ENCODE measurements at places on chromosomes 5 and 9.

GRCh38 chr5:114948986-114949621 lies 220.6 kb downstream of the TRIM36 start:
- peak; percentile 37 for DNase-seq

DNA sequence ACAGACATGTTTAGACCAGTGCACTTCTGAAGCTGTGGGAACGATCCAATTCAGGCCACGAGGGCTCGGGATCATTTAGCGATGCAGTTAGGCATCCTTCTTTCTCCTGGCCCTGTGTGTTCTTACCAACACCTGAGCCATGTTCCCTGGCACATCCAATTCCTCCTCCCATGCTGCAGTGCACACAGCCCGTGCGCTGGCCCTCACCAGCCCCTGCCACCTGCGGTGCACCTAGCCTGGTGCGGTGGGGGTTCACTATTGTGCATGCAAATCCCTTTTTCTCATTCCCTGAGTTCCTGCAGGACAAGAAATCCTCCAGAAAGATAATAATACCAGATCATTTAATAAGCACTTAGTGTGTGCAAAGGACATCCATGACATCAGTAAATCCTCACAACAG lies 53.5 kb downstream of the NEURL1B start:
- no peak for DNase-seq

DNA sequence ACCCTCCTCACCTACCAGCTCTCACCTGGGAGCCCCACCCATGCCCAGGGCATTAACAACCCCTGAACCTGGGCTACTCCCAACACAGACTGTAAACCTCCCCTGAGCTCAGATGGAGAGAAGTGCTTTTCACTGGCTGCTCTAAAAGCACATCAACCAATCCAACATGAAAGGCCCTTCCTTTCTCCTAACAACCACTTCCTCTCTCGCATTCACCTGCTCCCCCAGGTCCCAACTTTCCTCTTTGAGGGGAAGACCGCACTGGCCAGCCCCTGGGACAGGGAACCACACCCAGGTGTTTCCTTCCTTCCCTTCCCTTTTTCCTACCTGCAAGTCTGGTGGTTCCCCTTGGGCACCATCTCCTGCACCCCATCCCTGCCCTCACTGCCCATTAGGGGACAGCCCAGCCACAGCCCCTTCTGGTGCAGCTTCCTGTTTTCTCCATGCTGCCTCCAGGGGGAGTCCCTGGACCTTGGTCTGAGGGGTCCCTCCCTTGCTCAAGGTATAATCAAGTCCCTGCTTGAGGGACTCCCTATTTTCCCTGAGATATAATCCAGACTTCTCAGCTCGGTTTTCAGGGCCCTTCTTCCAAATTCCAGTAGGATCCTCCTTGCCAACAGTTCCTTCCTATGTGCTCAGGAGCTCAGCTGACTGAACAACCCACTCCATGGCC lies 30.5 kb upstream of the DAB2IP start:
- DNase-seq: peak; percentile 30

GRCh38 chr5:108878756-108879155 lies 131.1 kb downstream of the FER start:
- no peak for DNase-seq

DNA sequence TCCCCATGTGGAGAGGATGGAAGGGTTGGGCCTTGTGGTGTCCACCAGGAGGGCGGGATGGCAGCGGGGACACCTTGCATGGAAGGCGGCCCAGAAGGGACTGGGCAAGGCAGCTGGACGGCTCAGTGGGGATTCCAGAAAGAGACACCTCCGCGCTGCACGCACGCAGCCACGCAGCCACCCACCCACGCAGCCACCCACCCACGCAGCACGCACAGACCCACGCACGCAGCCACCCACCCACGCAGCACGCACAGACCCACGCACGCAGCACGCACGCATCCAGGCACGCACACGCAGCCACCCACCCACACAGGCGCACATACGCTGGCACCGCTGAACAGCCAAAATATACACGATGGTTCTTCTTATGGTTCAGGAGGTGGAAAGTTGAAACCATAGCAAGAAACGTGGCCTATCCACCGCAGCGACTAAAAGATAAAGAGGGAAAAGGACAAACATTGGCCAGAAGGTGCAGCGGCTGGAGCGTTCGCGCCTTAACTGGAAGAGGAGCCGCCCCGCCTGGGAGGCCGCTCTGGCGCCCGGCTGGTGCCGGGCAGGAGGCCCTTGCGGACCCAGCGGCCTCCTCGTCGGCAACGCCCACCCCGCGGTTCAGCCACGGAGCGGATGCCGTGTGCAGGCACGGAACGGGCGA lies 22.2 kb upstream of the EXOC3 start:
- DNase-seq: no peak

DNA sequence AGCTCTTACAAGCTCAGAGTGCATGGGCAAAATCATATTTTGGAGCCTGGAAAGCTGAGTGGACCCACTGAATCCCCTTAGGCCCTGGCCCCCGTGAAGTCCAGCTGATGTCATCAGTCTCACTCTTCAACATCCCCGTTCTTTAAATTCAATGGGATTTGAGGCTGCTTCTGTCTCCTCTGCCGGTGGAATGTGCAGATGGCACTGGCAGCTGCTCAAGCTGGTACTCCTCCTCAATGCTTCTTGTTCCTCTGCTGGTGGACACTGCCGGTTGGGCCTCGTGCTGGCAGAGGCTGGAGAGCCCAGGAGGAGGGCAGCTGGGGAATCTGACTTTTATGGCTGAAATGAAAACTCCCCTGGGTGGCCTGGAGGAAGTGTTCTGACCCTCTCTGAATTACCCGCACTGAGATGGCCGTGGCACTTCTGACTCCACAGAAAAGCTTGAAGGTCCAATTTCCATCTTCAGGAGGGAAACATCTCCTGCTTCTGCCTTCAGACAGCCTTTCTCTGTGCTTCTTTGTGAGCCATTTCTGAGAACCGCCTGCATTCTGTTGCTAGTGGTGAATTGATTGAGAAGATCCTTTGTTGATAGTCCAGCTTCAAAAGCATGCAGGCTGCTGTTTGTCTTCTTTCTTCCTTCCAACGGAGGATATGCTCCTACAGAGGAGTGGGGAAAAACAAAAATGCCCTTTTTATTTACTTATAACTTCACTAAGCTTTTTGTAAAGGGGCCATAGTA lies 298.9 kb downstream of the TMEM38B start:
- DNase-seq: no peak

GRCh38 chr9:126809068-126809467 lies 4.2 kb downstream of the ZBTB43 start:
- peak; percentile 4 for DNase-seq

- DNase-seq: no peak
Observed at GRCh38 chr5:1824109-1824821, 23.1 kb downstream of the NDUFS6 start.

DNA sequence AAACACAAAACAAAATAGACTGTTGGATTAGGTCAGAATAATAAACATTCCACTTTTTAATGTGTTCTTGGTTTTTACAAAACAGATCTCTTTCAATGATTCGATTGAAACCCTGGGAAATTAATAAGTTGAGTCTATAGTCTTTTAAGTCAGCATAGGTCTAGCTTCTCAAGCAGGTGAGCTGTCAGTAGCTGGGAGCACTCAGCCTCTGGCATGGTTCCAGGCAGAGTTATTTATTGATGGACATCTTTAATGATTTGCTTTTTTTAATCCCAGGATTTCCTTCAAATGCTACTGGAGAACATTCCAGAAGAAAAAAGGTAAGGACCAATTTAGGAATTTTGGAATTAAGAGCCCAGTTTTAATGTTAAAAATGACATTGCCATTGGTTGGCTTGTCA lies 241.0 kb downstream of the AOPEP start:
- no peak for DNase-seq

- peak; percentile 39 for DNase-seq
Observed at GRCh38 chr5:133147411-133147810, 95.6 kb downstream of the HSPA4 start.

GRCh38 chr5:63247651-63248050 lies 669.0 kb downstream of the LRRC70 start:
- peak; percentile 39 for DNase-seq

DNA sequence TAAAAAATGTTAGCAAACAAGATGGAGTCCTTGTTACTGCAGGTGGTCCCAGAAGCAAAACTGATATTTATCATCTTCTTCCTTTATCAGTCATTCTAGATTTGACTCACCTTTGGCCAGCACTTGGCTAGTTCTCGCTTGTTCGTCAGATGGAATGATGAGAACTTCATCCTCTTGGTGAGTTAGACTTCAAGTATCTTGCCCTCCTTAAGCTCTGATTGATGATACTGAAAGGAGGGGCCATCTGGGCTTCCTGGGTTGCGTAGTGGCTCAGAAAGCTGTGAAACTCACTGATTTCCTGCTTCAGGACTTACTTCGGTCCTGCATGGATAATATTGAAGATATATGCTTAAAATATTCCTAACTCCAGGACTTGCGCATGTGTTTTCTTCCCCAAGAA lies 1248.2 kb upstream of the CDH9 start:
- peak; percentile 25 for DNase-seq

GRCh38 chr5:10832421-10832820 lies 71.4 kb upstream of the DAP start:
- no peak for DNase-seq

GRCh38 chr5:107218457-107219193 lies 452.1 kb downstream of the EFNA5 start:
- peak; percentile 27 for DNase-seq

GRCh38 chr9:91500509-91501014 lies 76.9 kb upstream of the NFIL3 start:
- peak; percentile 69 for DNase-seq

DNA sequence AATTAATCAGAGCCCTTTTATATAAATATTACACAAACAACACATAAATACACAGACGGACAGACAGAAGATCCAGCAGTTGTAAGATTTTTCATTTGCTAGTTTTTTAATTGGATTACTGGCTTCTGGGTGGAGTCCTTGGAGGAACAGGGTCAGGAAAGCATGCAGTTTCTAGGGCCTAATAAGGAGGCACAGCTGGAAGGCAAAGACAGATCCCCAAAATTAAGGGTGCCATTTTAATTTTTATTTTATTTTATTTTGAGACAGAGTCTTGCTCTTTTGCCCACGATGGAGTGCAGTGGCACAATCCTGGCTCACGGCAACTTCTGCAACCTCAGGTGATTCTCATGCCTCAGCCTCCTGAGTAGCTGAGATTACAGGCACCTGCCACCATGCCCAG lies 49.5 kb downstream of the PTGS1 start:
- no peak for DNase-seq

DNA sequence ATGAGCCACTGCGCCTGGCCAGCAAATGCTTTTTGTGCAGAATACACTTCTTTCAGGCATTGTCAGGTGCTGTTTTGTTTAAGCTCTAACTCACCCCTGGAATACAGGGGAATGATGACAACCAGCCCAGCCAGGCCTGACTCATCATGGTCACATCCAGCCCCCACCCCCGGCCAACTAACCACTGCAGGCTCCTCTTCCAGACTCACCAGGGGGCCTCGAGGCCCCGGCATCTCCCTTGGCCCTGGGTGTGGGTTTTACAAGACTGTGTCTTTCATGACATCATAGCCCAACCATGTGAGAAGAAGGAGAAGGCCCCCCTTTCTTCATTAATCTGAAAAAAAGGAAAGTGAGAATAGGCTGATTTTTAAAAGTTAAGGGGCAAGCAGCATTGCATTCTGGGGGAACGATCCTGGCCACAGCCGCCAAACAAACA lies 35.5 kb downstream of the OLFML2A start:
- DNase-seq: peak; percentile 99

DNA sequence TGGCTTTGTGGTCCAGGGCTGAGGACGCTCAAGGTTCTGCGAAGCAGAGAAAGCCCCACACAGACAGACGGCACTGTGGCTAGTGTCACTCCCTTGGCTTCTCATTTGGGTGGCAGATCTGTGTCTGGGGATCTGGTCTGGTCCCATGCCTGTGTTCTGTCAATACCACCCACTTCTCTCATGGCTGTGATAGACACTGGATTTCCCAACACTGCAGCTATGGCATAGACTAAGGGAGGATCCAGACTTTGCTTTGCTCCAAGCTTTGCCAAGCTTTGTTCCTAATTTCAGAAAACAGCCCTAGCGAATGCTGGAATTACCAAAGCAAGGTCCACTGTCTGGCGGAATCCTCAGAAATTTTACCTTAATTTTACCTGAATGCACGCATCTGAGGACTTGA lies 62.1 kb downstream of the GADD45G start:
- no peak for DNase-seq

DNA sequence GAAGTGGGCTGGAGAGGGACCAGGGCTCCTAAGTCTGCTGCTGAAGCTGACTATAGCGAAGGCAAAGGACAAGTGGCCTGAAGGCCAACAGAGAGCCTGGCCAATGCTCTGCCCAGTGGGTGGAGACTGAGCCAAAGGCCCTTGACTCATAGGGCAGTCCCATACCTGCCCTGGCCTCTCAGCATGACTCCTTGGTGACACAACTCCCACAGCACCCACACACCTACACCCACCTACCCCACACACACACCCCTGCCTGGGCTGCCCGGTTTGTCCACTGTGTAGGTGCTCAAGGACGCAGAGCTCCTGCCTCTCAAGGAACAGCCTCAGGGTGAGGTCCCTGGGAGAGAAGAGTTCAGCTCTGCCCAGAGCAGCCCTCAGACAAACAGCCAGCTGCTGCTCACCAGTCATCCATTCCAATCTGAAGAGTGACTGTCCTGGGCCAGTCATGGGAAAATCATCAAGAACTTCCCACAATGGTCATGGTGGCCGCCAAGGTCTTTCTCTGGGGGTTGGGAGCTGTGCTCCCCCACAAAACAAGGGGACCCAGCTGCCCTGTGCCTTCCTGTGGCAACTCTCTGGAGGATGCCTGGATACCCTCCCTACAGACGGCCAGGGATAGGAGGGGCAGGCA lies 5.0 kb downstream of the TNIP1 start:
- DNase-seq: peak; percentile 24

DNA sequence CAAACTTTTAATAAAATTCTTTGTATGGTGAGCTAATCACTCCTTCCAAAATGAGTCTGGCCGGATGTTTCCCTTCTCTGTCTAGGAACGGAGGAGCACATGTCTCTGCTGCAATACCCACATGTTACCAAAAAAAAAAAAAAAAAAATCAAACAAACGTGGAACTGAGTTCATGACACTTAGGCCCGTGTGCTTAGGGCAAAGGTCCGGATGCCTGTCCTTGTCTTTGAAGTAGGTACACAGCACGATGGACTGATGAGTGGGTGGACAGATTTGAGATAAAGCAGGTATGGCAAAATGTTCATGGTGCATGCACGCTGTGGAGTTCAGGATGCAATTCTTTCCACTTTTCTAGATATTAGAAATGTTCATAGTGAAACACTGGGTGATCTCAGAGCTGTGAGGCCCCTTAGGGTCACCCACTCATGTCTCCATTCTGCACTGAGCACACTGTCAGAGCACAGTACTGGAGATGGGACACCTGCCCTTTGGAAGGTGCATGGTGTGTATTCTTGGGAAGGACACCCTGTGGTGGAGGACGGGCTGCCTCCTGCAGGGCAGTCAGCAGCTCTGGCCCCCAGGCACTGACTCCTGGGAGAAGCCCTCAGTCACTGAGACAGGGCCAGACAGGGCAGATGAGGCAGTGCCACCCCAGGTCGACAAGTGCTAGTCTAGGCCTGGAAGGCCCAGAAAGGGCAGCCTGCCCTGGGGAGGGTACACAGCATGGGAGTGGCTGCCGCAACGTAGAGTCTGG lies 43.6 kb downstream of the GADD45G start:
- no peak for DNase-seq

DNA sequence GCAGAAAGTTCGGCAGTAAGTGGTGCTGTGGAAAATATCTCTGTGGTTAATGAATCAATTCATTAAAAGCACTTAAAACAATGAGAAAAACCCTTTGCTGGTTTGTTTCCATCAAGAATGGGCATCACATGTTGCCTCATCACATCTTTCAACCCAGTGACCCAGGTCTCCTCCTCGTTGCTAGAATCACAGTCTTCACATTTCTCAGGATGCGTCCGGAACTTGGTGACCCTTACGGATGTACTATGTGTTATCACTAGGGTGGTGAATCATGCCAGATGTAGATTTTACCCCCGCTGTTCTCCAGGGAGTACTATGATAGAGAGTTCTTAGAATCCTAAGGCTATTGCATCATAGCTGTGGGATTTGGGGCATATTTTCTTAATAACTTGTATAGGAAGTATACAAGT lies 217.9 kb upstream of the KLF4 start:
- DNase-seq: peak; percentile 93

All from fibroblast of skin of abdomen (primary cell).